ENCODE measurements at places on chromosomes 11 and 22.

- no peak for DNase-seq
These were observed 115.4 kb downstream of the KIAA1671 start for GRCh38 chr22:25067851-25068421.

DNA sequence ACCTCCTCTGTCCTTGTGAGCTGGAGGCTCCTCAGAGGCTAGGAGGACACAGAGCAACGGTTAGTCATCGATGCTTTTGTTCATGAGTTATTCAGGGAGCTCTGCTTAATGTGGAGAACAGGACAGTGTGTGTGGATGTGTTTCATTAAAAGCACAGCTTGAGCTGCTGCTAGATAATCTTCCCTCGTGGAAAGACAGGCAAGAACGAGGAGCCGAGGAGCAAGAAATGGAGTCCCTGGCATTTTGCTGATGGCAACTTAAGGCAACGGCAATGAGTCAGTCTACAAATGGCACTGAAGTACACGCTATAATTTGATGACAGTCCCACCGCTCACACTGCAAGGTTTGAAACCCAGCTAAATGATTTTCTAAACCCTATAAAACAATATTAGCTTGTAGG is 106.2 kb downstream of the IGLL1 start:
- DNase-seq = no peak

DNA sequence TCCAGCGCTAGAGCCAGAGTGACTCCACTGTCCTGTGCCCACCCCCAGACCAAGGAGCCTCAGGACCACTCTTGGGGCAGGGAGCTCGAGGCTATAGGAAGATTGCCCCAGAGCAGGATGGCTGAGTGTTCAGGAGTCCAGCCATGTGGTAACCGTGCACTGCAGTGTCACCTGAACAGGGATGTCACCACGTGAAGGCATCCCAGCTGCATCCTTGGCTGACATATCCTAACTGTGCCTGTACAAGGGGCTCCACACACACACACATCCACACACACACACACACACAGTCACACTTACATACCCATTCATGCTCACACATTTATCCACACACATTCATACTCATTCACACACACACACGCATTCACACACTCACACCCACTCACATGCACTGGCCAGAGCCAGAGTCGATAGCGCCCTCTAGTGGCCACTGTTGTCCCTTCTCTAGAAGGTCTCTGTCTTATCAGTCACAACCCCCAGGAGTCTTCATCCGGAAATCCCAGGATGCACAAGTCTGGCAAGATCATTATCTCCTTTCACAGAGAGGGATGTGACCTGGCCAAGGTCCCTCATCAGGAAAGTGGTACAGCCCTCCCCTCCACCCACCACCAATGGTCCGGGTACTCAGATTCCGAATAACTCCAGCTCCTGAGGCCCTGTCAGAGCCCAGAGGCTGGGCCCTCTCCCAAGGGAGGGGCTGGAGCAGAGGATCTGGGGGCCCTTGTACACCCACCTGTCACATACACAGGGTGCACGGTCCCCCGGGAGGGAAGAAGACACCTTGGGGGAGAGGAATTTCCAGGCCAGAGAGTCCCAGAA is 55.1 kb downstream of the IGLL5 start:
- DNase-seq = peak; percentile 72

DNA sequence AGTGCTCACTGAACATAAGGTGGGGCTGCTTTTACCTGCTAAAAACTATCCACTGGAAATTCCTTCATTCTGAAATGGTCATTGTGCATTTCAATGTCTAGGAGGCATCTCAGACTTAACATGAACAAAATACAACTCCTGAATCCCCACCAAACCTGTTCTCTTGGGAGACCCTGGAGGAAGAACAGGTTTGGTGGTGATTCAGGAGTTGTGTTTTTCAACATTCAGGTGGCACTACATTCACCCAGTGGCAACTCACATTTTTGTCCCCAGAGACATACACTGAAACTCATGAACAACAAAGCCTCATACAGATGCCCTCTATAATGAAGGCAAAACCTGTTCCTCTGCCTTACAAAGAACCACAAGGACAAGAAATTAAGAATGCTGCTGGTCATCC is 64.3 kb upstream of the CYP2D6 start:
- no peak for DNase-seq

DNA sequence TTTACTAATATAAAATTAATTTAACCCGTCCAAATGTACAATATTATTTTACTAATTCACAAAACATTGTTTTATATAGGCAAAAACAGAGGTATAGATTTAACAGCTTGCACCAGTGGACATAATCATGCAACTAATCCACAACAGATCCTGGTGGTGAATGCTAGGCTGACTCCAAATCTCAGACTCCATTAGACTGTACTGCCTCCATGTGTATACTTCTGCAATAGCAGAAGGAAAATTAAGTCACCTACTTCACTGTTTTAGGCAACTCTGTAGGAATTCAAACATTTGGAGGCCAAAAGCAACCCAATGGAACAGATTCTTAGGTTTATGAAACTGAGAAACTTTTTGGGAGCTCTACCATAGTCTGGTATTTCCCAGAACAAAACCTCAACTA is 30.0 kb upstream of the RAB39A start:
- peak; percentile 45 for DNase-seq

- no peak for DNase-seq
These were observed 850.3 kb downstream of the OPCML start for GRCh38 chr11:132681971-132682370.

- DNase-seq = no peak
These were observed 22.9 kb upstream of the IGSF22 start for GRCh38 chr11:18748766-18749365.

- DNase-seq = no peak
These were observed 21.2 kb upstream of the IL17RA start for GRCh38 chr22:17063411-17064106.

DNA sequence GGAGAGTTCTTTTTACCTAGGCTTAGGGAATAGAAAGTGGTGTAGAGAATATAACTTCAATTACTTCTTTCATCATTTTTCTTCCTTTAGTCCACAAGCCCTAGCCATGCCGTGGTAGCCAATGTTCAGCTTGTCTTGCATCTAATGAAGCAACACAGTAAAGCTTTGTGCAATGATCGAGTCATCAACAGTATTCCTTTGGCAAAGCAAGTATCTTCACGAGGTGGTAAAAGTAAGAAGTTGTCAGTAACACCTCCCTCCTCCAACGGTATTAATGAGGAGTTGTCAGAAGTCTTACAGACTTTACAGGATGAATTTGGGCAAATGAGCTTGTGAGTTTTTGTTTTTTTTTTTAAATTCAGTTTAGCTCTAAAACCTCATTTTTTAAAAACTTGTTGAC is 37.4 kb downstream of the CEP57 start:
- no peak for DNase-seq

DNA sequence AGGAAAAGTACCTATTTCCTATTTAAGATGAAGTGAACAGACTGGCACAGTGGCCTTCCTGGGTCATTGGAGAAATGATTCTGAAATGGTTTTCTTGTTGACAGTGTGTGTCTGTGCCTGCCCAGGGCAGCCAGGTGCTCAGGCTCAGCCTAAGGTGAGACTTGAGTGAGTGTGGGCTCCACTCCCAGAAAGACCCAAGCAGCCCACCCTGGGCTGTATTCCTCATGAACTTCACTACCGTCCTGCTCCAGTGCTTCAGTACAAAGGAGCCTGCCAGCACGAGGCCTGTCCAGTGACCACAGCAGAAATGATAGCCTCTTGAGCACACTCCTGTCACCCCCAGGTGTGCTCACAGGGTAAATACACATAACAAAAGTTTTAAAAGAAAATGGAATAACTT is 49.5 kb downstream of the GAB4 start:
- DNase-seq = no peak

DNA sequence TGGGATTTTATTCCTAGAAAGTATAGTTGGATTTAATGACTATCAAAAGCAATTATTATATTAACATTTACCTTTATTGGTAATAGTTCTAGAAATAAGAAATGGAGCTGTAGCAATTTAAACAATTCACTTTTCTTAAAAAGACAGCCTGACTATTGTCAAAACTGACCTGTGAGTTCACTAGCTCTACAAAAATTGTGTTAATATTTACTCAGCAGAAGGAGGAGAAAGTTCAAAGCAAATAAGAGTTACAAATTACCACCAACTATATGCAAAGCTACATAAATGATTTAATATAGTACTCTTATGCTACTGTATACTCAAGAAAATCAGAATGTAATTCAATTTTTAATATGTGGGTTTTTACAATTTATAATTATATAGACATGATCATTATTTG is 310.0 kb downstream of the DCDC1 start:
- no peak for DNase-seq

DNA sequence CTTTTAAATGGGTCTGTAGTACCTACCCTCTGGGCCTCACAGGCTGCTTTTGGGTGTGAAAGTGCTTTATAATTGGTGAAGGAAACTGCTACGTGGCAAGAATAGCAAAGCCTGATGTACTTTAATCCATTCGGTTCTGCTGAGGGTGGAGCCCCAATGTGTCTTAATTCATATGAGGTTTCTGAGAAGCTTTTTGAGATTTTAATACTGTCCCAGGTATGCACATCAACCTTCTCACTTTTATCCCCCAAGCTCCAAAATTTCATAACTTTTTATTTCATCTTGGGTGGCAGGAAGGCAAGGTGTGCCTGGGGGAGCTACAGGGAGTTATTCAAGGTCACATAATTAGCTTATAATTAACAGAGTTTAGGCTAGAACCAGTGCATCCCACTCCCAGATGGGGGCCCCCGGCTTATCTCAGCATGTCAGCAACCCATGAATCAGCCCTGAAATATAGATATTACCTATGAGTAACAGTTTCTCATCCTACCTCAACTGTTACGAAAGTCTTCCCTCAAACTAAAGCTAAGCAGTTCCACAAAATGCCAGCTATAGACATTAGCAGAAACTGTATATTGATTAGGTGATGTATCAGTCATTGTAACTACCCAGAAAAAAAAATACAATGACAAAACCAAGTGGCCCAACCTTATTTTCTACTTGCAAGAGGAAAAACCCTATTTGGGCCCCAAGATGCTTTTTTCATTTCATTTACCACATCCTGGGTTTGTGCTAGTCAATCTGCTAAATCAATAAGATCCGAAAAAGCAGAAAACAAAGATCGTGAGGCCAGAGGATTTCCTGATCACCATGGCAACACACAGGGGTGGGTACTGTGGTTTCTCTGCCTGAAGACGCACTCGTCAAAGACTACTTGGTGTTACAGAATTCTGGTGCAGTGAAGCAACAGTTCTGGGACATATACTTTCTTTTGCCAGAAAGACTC is 26.7 kb downstream of the CD44 start:
- DNase-seq = peak; percentile 73

- DNase-seq = no peak
These were observed 47.7 kb upstream of the FADD start for GRCh38 chr11:70155386-70155785.

DNA sequence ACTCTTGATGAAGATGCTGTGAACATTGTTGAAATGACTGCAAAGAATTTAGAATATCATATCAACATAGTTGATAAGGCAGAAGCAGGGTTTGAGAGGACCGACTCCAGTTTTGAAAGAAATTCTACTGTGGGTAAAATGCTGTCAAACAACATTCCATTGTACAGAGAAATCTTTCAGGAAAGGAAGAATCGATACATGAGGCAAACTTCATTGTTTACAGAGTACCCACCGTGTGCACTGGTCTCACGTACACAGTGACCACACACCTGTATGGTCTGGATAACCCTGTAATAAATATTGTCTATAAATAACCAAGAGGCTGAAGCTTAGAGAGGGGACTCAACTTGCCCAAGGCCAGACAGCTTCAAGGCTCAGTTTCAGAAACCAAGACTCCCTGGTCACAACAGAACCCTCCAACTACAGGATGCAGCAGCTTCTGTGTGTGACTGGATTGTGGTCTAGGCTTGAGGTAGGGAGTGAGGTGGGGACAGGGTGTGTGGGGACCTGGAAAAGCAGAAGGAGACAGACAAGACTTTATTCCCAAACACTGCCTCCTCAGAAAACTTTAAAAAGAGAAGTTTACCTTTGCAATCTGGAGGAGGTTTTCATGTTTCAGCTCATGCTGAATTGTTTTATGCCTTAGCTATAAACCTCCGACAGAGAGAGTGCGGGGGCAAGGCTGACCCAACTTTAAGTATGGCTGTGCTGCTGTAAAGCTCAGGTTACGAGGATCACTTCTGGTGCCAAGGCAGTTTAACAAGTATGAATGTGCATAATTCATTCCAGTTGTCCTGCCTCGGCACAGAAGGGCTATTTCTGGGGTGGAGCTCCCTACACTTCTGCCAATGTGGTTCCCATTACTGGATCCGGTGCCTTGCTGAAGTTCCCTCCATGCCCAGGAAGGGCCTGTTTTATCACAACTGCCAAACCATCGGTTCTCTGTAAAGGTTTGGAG is 372.6 kb upstream of the NARS2 start:
- peak; percentile 4 for DNase-seq

- DNase-seq = no peak
These were observed 124.8 kb upstream of the CNTN5 start for GRCh38 chr11:98895936-98896335.

DNA sequence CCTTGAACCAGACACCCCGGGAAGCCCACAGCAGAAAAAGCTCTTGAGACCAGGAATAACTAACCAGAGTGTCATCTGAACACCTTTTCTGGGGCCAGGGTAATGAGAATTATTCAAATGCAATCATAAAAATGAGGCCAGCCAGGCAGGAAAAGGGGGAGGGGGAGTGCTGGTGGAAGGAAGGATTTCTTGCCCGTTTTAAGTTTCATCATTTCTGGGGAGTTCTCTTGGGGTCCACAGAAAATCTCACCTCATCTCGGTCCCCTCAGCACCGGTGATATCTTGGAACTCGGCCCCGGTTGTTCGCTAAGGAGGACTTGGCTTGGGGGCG is 495 bp upstream of the PKNOX2 start:
- no peak for DNase-seq

GRCh38 chr11:32892355-32893092 is at the start of gene QSER1:
Gene QSER1 (plus strand): TSS chr11:32892811. CDS start chr11:32893126, 315 bp downstream.
- peak; percentile 10 for DNase-seq

DNA sequence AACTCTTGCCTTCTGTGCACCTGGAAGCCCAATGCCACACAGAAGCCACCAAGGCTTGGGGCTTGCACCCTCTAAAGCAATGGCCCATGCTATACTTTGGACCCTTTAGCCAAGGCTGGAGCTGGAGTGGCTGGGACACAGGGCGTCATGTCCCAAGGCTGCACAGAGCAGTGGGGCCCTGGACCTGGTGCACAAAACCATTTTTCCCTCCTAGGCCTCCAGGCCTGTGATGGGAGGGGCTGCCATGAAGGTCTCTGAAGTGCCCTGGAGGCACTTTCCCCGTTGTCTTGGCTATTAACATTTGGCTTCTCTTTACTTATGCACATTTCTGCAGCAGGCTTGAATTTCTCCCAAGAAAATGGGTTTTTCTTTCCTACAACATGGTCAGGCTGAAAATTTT is 20.6 kb upstream of the TMEM45B start:
- no peak for DNase-seq

Measured in HFFc6 (cell line).